GDM1 (cell line): ENCODE measurements at places on chromosomes 3 and 15.
A peak's percentile ranks its signal among the peaks of the same experiment; 100 is the strongest.

DNA sequence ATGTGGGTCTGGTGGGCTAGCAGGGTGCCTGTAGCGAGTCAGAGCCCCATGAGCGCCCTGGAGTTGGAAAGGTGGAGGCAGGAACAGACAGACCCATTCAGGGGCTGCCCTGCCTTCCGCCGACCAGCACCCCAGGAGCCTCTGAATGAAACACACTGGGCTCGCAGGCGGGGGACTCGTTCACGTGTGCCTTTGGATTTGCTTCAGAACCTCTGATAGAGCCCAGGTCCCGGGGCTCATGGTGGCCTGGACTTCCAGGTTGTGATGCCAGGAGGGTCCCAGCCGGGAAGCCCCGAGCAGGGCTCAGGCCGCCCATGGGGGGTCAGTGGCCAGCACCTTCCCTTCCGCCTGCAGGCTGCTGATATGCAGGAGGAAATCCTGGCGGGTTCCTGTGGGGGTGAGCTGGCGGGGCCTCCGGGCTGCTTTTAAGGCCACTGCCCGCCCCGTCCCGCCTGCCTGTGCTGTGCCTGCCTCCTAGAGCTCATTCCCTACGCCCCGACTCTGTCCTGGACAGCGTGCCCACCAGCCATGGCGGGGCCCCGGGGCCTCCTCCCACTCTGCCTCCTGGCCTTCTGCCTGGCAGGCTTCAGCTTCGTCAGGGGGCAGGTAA is at the start of gene STAB1:
STAB1 (plus strand) TSS at position 453 of the 610 bp plus-strand sequence; CDS start at position 529, 76 bp downstream.
- DNase-seq: peak; percentile 37

- peak; percentile 26 for DNase-seq
Measured at GRCh38 chr15:51846463-51847230, 17.2 kb downstream of the TMOD3 start.

DNA sequence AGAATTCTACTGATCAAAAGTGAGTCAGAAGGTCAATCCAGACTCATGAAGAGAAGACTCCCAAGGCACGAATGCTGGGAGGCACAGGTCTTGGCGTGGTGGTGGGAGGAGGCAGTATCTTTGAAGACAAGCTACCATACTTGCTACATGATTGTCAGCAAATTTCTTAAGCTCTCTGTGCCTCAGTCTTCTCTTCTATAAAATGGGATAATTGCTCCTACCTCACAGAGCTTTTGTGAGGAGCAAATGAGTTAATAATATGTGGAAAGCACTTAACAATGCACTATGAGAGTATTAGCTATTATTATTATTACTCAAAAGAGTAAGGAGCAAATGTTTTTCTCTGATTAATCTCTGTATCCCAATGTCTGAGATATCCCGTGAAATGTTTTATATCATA is 36.2 kb downstream of the EHD4 start:
- DNase-seq: no peak

DNA sequence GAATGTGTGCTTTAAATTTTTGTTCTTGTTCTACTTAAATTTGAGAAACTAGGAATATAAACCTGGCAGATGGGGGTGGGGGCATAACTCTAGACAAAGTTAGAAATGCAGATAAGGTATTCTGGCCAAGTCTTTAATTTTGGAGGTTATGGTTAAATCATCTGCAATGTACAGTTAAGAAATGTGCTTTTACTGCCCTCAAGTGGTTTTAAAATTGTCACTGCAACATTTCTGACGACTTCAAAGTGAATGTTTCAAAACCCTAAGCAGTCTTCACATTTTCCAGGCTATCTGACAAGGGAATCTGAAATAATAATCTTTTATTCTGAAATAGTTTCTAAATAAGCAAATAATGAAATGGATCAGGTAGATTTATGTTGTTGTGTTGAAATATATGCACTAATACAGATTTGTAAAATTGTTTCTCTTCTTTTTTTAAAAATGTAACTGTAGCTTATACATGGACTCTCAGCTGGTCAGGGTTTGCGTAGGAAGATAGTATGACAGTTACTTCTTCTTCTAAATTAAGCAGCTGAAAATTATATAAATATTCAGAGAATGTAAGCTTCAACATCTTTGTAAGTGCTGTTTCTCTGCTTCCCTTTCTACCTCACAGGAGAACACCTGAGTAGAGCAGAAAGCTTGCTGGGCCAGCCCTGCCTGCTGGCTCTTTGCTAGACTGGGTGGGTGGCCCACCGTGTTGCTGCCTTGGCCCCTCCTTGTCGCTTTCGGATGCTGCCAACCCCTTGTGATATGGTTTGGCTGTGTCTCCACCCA is 45.0 kb downstream of the SUCNR1 start:
- DNase-seq: peak; percentile 12

- DNase-seq: no peak
Measured at GRCh38 chr3:88641033-88641604, 466.3 kb upstream of the EPHA3 start.

GRCh38 chr3:13282358-13282985 is 137.7 kb downstream of the NUP210 start:
- DNase-seq: no peak

DNA sequence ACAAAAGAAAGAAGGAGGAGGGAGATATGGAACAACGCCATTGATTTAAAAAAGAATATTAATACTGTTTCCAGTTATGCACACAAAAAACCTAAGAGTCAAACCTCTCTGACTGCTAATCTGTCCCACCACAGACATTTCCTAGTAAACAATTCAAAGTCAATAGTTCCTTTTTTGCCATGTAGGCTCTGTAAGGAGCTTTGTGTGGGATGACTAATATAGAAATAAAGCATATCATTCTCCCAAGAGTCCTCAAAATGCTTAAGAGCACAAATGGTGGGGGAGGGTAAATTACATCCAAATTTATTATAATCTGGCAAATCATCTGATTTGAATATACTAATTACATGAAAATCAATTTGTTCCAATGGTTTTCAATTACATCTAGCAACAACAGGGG is 155.9 kb upstream of the CNTN4 start:
- DNase-seq: no peak

DNA sequence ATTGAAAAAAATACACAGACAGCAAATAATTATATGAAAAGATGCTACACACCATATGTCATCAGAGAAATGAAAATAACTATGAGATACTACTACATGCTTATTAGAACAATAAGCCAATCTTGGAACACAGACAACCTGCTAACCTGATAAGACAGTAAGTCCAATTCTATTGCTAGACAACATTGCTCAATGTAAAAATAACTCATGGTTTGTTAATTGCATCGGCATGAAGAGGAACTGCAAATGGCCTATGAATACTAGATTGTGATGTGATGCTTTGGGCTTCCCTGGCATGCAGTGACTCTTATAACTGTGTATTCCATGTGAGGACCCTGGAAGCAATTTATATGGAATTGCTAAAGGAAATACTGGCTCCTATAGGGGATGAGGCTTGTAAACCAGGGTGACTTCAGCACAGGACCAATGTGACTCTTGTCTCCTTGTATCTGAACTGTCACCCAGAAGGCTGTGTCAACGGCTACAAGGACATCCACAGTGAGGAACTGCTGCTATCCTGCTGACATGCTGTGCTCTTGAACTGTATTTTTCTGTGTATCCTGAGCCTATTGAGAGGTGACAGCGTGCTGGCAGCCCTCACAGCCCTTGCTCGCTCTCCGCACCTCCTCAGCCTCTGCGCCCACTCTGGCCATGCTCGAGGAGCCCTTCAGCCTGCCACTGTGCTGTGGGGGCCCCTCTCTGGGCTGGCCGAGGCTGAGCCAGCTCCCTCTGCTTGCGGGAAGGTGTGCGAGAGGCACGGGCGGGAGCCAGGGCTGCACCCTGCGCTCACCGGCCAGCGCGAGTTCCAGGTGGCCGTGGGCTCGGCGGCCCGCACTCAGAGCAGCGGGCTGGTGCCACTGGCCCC is 385.7 kb downstream of the CNTN4 start:
- no peak for DNase-seq

DNA sequence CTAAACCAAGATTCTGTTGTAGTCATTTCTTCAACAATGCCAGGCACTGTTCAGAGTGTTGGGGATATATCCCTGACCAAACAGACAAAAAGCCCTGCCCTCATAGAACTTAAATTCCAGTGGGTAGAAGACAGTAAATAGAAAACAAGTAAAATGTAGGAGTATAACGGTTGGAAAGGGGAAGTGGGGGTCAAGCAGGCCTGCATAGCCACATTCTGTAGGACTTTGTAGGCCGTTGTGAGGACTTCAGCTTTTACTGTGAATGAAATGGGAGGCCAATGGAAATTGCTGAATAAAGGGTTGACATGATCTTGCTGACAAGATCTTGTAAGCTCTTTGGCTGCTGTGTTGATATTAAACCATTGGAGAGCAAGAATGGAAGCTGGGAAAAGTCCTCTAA is 1.8 kb downstream of the MRPS11 start:
- no peak for DNase-seq

DNA sequence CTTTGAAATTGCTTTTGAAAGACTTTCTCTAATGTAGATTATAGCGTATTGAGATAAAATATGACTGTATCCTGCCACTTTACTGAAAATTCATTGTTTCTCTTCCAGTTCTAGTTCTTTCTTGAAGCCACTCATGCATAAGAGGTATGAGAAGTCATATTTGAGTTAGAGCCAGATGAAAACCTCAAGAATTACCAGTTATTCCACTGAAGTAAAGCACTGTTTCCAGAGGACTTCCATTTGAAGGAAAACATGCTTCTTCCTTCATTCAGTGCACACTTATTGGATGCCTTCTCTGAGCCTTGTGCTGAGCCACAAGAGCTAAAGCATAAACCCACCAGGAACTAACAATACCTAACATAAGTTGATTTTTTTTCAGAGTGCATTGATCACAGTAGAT is 513.4 kb downstream of the ZNF385D start:
- no peak for DNase-seq

- DNase-seq: no peak
Measured at GRCh38 chr15:38930851-38931572, 366.4 kb upstream of the RASGRP1 start.

DNA sequence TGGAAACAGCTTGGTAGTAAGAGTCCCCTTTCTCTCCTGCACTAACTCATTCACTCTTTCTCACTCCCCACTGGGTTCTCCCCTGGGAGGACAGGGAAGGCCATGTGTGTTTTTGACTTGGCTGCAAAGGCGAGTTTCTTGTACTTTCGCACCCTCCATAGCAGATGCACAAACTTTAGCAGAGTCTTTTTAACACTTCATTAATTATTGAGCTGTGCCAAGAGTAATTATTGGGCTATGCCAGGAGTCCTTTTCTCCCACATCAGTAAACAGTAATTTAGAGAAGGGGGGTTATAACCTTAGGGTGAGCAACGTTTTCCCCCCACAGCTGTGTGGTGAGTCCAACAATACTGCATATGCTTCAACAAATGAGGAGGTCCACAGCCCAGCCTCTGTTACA is 224.4 kb upstream of the ATP11B start:
- no peak for DNase-seq

DNA sequence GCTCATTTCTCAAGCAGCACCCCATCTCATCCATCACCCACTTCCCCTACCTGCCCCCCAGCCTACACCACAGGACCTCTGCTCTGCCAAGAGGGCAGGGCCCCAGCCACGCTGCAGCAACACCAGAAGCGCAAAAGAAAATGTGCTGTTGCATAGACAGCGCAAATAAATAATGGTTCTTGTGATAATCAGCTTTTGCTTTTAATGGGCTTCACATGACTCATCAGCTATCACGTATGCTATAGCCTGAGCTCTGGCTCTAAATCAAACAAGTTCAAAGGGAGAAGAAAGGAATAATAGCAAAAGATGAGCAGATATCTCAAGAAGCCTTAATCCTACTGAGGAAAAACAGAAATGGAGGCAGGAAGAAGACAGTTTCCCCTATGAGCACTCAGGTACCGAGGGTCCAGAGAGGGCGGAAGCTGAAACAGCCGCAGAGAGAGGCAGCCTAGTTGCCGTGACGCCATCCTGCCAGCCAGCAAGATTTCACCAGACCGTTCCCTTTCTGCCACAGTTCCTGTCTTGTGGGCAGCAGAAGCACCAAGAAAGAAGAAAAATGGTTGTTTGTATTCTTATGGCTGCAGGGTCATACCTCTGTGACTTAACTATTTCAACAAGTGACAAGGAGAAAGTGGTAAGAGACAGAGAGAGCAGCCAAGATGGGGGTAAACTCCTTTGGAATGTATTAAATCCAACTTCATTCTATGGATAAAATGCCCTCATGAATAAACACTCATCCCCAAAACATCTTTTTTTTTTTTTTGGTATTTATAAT is 22.0 kb downstream of the RAB27A start:
- peak; percentile 71 for DNase-seq

DNA sequence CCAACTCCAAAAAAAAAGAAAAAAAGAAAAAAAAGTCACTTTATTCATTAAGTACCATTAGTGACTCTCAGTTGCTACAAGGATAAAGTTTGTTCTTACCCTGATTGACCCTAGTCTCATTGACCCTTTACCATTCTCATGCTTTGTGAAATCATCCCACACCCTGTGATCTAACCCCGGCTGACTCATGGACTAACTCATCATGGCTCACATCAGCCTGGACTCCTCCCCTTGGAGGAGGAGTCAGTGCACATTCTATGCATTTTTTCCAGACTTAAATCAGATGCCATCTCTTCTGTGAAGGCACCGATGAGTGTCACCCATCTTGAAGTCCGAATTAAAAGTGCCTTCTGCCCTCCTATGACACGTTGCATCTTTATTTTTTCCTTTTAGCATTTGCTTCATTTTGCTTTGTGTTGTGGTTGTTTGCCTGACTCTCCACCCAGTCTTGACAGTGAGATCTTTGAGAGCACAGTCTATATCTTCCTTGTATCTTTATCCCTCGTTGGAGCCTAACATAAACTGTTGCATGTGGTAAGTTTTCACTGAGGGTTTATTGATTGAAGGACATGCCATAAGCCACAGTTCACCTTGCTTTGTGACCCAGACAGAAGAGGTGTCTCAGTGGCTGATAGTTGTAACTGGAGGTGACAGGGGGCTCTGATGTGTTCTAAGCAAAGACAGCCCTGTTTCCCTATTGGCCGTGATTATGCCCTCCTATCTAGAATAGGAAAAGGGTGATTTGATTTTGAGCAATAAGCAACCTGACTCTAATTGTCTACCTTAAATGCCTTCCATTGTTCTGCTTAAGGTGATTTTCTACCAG is 72.1 kb downstream of the IL1RAP start:
- no peak for DNase-seq

- DNase-seq: no peak
Measured at GRCh38 chr3:134311265-134311664, 60.6 kb upstream of the RYK start.

DNA sequence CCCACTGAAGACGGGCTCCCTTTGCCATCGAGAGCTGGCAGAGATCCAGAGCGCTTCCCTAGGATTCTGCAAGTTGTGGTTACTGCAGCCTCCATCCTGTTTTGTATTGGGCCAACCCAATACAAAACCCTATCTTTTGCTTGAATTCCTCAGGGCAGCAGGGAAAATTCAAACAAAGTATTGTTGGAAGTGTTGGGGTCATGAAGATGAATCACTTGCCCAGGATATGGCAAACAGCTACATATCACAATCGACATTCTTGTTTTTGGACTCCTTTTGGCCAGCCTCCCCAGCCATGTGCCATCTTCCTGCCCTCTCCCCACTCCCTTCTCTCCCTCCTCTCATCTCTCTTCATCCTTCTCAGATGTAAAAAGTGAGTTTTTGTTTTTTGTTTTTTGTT is 100.0 kb upstream of the TRIM42 start:
- no peak for DNase-seq

- DNase-seq: no peak
Measured at GRCh38 chr3:36548712-36549111, 168.4 kb downstream of the STAC start.
